ENCODE measurements at places on chromosomes 3 and 15. TPM values are rescaled to one million over a fixed set of nuclear protein-coding genes. Genes with fewer than 3 reads are reported as not detected.

DNA sequence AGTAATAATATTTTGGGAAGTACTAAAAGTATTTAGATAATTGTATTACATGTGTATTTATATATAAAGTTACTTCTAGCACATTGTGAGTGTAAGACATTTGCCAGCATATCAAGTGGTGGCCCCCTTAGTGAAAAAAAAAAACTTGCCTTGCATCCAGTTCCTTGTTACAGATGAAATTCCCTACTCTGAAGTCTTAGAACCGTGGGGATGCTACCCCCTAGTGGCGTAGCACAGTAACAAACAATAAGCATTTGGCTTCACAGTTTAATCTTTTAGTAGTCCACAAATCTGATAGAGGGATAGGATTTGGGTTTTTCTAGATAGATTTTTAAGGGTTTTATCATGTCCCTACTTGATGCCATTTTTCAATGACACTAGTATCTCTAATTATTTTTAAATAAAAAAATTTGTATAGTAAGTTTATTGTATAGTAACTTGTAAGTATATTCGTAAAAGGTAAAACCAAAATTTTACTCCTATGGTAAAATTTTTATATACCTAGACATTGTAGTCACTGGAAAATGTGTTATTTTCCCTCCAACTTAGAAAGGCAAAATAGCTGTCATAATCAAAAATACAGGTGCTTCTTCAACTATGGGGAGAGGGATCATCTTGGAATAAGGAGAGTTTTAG is 14.3 kb downstream of the SMC4 start:
- no peak for DNase-seq

GRCh38 chr3:71917545-71917944 is 132.6 kb upstream of the PROK2 start:
- DNase-seq: no peak

DNA sequence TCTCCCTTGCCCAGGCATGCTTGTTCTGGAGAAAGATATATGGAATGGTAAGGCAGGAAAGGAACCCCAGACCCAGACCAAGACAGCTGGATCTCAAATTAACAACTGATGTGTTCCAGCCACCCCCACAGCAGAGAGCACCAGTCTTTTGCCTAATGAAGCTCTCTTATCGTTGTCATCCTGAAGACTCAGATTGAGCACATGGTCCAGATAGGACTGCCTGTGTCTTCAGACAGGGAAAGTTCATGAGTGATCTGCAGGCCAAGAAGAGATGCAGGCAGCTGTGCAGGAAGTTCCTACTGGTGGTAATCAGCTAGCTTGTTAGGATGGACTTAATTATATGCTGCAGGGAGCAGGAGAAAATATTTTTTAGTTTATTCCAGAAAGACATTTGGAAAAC is 53.3 kb downstream of the PPP2R3A start:
- DNase-seq: no peak

- no peak for DNase-seq
Measured at GRCh38 chr15:45776772-45777171, 141.9 kb downstream of the SQOR start.

- DNase-seq: no peak
Measured at GRCh38 chr3:120459196-120459595, 8.4 kb upstream of the FSTL1 start.

The WDR49 gene
- total RNA-seq: 1.9 TPM

- DNase-seq: no peak
Measured at GRCh38 chr3:126664591-126665214, 9.8 kb upstream of the TXNRD3 start.

The MCF2L2 gene
- total RNA-seq: 0.22 TPM

DNA sequence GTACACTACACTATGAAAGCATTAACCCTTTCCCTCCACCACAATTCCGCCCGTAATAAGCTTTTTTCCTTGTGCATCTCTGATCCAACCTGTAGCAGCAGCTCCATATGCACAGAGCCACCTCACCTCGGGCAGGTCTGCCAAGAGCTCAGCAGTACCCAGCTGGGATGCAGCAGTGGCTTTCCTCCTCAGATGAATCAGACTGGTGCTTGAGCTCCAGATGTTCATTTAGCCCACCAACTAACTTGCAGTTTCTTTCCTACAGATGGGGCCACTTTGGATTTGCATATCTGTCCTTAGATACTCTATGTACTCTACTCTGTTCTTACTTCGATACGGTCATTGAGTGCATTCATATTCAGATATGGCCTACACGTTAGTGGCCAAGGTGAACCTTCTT is 14.8 kb upstream of the FSIP1 start:
- DNase-seq: no peak

- DNase-seq: no peak
Measured at GRCh38 chr3:20054549-20054987, 14.3 kb downstream of the KAT2B start.

GRCh38 chr15:59736181-59736580 is 47.1 kb upstream of the BNIP2 start:
- DNase-seq: no peak

DNA sequence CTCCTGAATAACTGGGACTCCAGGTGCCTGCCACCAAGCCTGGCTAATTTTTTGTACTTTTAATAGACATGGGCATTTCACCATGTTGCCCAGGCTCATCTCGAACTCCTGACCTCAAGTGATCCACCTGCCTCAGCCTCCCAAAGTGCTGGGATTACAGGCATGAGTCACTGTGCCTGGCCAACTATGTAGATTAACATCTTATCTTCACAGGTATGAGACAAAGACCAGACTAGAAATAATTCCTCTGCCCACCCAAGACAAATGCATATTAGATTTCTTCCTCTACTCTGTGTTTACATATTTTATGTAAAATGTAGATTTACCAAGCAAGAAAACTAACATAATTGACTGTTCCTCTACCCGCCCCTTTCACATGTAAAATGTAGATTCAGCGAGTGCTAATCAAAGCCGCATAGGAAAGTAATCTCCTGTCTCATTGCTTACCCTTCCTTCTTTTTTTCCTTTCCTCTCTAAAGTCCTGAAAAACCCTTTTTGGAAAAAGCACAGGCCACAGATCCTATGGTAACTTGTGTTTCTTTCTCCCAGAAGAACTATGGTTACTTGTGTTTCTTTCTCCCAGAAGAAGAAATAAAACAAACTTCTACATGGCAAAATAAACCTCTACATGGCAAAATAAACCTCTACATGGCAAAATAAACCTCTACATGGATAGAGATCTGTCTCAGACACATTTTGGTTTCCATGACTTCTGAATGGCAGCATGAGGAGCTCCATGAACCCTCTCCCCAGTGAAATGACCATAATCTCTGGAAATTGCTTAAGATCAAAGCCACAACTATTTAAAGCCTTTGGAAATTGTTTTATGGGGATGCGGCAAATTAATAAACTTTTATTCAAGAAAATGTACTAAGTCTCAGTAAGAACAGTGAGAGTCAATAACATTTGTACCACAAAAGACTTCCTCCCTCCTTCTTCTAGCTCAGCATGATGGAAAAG is 9.1 kb upstream of the ABHD2 start:
- DNase-seq: no peak

GRCh38 chr3:122353215-122353614 is 28.2 kb downstream of the CSTA start:
- DNase-seq: no peak

The ROBO2 gene
- 0.14 TPM for total RNA-seq

The SERPINI2 gene
- total RNA-seq: not detected

The TMEM40 gene
- total RNA-seq: 4.2 TPM

DNA sequence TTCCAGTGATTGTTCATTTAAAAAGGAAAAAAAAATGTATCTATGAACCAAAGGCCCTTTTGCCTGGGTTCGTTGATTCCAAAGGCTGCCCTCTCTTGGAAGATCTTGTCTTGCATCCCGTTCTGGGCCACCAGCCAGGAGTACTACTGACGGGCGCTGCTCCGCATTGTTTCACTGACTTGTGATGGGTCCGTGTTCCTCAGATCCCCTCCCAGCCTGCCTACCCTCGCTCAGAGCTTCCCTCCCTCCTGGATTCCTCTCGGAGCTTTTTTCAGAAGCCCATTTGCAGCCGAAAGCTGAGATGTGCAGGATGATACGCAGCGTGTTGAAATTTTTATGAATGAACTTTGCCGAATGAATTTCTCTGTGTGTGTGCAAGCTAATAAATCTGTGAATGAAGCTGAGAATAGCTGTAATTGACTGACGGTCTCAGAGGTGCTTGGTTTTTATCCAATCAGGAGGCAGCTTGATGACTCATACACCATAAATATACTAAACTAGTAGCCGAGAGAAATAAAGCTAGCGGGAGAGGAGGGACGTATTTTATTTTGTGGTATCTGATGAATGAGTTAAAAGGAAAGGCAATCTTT is at the start of gene SHC4:
Gene SHC4, minus strand, starts transcription at position 396 of the 590 bp plus-strand sequence. CDS start 904 bp downstream, outside the sequence.
- DNase-seq: peak; percentile 77

GRCh38 chr3:188546835-188547670 is 393.1 kb downstream of the LPP start:
- DNase-seq: no peak

The LRRC3B gene
- total RNA-seq: 0.38 TPM

The TRPM1 gene
- total RNA-seq: not detected

DNA sequence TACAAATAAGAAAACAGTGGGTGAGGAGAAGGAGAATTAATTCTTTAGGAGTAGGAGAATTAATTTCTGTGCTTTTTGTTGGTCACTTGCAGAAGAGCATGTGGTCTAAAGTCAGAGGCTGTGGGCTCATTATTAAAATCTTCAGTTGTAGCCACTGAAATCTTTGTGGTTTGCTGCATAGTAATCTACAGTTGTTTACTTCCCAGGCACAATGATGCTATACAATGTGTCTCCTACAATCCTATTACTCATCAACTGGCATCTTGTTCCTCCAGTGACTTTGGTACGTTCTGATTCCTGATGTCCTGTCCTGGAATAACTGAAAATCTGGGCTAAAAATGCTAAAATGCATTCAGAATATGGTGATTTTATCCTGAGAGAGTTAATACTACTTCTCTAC is 21.0 kb downstream of the IFT122 start:
- DNase-seq: no peak

DNA sequence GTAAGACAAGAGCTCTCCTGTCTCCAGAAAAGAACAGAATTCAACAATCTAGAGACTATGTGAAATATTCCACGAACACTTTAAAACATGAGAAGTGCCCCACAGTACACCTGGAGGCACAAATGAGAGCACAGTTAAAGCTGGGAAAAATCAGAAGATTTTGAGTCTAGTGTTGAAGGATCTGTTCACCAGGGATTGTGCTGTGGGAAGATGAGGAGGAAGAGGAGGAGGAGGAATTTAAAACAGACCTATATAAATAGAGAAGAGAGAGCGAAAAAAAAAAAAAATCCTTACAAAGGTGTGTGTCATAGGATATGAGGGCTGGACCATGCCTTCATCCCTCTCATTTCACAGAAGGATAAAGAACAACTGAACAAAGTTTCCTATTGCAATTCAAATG is 361.0 kb upstream of the SEMA6D start:
- DNase-seq: no peak

- DNase-seq: no peak
Measured at GRCh38 chr3:102400766-102401165, 34.0 kb upstream of the ZPLD1 start.

- no peak for DNase-seq
Measured at GRCh38 chr15:82159922-82160321, 102.6 kb downstream of the EFL1 start.

The RNU6-1 gene
- total RNA-seq: not detected

The ALG1L2 gene
- not detected for total RNA-seq

The WNT7A gene
- not detected for total RNA-seq

- DNase-seq: no peak
Measured at GRCh38 chr15:50149090-50149489, 30.1 kb upstream of the ATP8B4 start.

GRCh38 chr3:13544951-13545651 is 3.8 kb upstream of the FBLN2 start:
- DNase-seq: no peak

The PCLAF gene
- 1.1 TPM for total RNA-seq

GRCh38 chr3:174376346-174376745 is 482.8 kb upstream of the NAALADL2 start:
- DNase-seq: no peak

GRCh38 chr3:102237181-102237580 is 197.6 kb upstream of the ZPLD1 start:
- DNase-seq: no peak

- DNase-seq: no peak
Measured at GRCh38 chr3:174125267-174125824, 727.8 kb downstream of the NLGN1 start.

DNA sequence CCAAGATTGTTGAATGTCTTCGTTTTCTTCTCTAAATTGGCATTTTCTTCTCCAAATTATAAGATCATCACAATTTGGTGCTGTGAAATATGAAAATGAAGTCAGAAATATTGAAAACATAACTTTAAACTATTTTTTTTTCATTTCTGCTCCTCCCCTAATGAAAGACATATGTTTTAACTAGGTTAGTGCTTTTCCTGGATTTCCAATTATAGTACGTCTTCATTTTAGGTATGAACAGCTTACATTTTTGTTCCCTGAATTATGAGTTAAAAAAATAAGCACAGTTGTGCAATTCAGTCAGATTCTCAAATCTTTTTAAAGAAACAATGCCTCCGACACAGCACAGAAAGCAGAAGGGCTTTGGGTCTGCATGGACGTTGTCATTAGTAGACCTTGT is 83.5 kb upstream of the CFAP20DC start:
- no peak for DNase-seq

GRCh38 chr3:81743096-81744025 is 18.1 kb downstream of the GBE1 start:
- DNase-seq: no peak

DNA sequence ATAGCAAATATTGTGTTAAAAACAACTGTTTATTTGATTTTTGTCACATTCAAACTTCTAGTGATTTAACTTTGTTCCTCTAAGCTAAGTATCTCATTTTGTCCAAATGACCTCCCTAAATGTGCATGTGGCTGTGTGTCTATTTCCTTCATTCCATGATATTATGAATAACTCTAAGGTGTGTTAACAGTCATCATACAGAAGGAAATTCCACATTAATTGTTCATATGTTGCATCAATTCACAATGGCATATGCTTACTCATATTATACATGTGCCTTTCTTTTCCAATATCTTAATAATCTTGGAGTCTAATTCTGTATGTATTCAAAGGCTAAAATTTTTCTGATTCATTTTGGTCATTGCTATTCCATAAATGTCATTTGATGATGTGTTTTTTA is 186.4 kb downstream of the WDR72 start:
- no peak for DNase-seq

- no peak for DNase-seq
Measured at GRCh38 chr15:39969002-39969394, 35.1 kb downstream of the EIF2AK4 start.

The TMC3 gene
- not detected for total RNA-seq

The ROPN1 gene
- not detected for total RNA-seq

The ILDR1 gene
- total RNA-seq: 0.16 TPM

The ZNF502 gene
- 2.4 TPM for total RNA-seq

DNA sequence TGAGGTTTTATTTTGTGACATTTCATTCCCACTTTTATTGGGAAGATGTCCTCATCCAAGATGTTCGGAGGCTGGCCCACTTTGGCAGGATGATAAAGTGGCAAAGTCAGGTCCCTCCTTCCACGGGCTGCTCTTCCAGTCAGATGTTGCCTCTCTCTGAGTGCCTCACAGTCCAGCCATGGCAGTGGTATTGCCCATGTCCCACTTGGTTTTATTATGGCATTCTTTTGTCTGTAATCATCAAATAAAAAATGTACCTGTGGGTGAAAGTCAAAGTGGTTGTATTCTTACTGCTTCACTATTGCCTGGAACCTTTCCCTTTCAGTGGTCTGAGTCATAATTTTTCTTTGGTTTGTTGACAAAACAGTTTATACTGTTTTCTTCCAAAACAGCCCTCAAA is 20.2 kb downstream of the ARNT2 start:
- no peak for DNase-seq

- no peak for DNase-seq
Measured at GRCh38 chr3:78917536-78917935, 850.3 kb downstream of the ROBO1 start.
